ENCODE measurements at places on chromosomes 2 and 18. TPM values are rescaled to one million over a fixed set of nuclear protein-coding genes. Genes with fewer than 3 reads are reported as not detected.

GRCh38 chr2:74935975-74936391 lies 22.5 kb upstream of the POLE4 start:
- DNase-seq, result no peak

Gene COBLL1
- 66.0 TPM for total RNA-seq

DNA sequence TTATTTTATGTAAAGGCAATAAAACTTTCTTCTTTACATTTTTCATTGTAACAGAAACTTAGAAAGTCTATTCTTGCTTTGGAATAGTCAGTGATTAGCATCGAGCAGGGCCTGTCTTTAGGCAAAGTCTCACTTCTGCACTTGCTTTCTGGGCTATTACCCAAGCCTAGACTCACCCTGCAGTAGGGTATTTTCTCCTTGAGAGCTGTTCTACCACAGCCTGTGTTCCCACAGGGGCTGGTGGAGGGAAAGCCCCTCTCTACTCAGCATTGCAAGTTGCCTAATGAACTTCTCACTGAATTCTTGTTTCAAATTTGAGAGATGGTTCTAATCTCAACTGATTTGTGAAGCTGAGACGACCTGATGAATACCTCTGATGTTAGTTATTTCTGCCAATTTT lies 111.7 kb upstream of the KLHL14 start:
- no peak for DNase-seq

Gene STRADB
- 13.6 TPM for total RNA-seq

GRCh38 chr2:197128126-197128525 lies 182.5 kb downstream of the ANKRD44 start:
- no peak for DNase-seq

Gene SERPINB3
- not detected for total RNA-seq

DNA sequence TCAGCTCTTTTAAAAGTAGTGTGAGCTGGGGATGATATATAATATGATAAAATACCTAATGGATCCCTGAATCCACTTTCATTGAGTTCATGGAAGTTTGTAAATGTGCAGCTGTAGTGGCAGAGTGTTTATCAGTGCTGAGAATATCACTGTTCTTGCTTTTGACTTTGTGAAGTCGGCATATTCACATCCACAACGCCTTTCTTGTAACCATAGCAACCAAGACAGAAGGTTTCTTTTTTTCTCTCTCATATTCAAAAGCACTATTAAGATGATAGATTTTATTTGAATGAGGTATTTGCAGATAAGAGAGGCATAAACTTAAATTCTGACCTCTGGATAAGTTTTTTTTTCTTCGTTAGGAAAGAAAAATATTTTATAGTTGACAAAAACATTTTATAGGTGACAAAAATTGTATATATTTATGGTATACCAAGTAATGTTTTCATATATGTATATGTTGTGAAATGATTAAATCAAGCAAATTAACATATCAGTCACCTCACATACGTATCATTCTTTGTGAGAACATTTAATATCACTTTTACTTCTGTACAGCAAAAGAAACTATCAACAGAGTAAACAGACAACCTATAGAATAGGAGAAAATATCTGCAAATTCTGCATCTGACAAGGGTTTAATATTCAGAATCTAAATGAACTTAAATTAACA lies 130.0 kb downstream of the PLCL1 start:
- no peak for DNase-seq

GRCh38 chr2:128777196-128778035 lies 458.7 kb upstream of the HS6ST1 start:
- DNase-seq, result no peak

GRCh38 chr2:134253117-134253704 lies 661 bp upstream of the MGAT5 start:
- no peak for DNase-seq

GRCh38 chr2:138237667-138238384 lies 263.7 kb upstream of the SPOPL start:
- DNase-seq, result no peak

Gene SATB2
- 2.2 TPM for total RNA-seq

- DNase-seq, result no peak
These were observed 65.8 kb downstream of the PSMG2 start for GRCh38 chr18:12768625-12769024.

Gene ALLC
- not detected for total RNA-seq

GRCh38 chr18:45974088-45974536 lies 7.0 kb upstream of the EPG5 start:
- DNase-seq, result no peak

DNA sequence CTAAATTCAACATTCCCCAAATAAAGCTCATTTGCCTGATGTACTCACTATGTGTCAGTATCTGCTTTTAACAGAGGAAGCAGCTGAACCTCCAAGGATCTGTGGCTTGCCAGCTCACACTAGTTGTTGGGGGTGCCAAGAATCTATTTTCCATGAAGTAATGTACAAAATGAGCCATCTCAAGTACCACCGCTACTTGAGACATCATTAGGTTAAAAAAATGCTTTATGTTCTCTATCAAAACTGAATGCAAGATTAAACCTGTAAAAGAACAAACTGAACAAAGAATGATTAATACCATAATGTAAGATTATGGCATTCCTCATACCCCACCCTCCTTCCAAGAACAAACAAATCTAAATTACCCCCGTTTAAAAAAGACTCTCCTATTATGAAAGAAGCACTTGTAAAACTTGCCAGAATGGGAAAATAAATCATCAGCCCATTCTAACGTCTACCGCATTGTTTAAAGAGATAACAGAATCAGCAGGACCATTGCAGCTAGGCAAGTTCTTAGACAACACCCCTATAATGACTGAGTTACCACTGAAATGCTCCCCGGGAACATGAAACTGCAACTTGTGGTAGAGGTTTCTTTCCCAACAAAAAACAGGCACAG lies 471.6 kb downstream of the DLGAP1 start:
- DNase-seq, result no peak

Gene PRSS56
- total RNA-seq, result not detected

GRCh38 chr2:1607971-1608688 lies 136.2 kb downstream of the PXDN start:
- DNase-seq, result no peak

Gene SFTPB
- total RNA-seq, result not detected

GRCh38 chr2:54613794-54614257 lies 109.6 kb upstream of the EML6 start:
- no peak for DNase-seq

GRCh38 chr2:163182764-163183354 lies 344.3 kb upstream of the KCNH7 start:
- DNase-seq, result no peak

DNA sequence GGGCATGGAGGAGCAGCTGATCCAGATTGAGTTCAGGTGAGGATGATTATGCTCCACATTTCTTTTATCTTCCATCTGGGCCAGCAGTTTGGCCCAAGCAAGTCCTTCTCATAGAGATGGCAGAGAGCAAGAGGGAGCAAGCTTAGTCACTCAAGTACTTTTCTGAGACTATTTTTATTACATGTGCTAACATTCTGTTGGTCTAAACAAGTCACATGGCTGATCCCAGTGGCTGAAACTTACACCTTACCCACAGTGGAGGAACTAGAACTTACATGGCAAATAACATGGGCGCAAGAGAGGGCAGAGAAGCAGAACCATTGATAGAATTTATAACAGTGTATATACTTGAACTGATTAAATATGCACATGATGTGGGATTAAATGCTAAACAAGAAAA lies 105.7 kb downstream of the KYNU start:
- no peak for DNase-seq

Gene CCDC150
- 0.33 TPM for total RNA-seq

- DNase-seq, result peak; percentile 88
These were observed 41.9 kb downstream of the C1QL2 start for GRCh38 chr2:119116411-119117295.

DNA sequence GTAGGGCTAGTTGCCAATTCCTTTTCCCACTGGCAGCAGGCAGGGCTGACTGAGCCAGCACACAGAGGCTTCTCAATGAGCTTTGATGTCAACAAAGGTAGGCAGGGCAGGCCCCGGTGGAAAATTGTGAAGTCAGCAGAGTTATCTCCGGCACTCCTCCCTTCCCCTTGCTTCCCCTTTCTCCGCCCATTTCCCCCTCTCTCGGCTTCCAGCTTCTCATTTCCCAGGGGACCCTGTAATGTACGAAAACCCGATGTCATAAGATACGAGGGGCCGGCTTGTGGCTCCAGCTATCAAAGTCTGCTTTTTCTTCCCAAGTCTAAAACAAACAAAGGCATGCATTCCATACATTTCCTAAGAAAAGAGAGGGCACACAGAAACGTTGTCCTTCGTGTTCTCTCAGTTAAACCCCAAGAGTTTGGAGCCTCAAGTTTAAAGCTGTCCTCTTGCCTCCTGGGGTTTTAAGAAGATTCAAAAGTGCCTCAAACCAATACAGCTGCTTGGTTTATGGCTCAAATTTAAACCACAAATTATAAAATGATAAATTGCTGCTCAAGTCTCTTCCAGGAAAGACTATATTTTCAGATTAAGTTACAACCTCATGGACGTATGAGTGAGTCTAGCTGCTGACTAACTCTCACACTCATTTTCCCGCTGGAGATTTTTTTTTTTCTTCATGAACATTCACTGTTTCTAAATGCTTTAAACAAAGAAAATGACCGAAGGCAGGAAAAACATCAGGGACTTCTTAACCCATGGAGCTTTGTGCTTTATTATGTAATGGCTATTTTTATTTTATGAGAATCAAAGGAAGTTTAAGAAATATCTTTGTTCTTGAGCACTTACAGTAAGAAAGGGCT lies 27.2 kb upstream of the EML4 start:
- no peak for DNase-seq

DNA sequence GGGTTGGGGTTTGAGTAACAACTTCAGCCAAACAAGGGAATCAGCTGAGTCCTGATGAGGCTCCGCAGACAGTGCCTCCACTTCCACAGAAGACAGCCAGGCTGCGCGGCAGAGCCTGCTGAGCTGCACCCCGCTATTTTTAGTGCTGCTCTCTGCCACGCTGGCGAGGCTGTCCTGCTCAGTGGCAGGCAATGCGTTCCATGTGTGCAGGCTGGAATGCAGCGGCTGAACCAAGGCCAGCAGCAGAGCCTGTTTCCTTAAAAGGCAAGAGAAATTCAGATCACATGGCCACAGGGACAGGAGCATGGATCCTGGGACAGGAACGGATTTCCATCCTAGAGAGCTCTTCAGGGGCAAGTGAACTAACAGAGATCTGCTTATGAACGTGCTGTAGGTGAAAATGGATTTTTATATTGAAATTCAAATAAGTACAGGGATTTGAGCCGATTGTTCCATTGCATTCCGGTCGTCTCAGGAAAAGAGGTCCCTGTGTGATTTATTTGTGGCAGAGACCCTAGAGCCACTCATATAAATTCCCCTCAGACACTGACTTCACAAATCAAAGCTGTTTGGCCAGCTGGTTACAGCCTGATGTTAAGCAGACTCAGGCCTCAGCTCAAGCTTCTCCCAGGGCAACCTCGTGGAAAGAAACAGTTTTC lies 98.7 kb downstream of the COL6A3 start:
- no peak for DNase-seq

- DNase-seq, result no peak
These were observed 31.8 kb downstream of the ARHGAP15 start for GRCh38 chr2:143160732-143161707.

DNA sequence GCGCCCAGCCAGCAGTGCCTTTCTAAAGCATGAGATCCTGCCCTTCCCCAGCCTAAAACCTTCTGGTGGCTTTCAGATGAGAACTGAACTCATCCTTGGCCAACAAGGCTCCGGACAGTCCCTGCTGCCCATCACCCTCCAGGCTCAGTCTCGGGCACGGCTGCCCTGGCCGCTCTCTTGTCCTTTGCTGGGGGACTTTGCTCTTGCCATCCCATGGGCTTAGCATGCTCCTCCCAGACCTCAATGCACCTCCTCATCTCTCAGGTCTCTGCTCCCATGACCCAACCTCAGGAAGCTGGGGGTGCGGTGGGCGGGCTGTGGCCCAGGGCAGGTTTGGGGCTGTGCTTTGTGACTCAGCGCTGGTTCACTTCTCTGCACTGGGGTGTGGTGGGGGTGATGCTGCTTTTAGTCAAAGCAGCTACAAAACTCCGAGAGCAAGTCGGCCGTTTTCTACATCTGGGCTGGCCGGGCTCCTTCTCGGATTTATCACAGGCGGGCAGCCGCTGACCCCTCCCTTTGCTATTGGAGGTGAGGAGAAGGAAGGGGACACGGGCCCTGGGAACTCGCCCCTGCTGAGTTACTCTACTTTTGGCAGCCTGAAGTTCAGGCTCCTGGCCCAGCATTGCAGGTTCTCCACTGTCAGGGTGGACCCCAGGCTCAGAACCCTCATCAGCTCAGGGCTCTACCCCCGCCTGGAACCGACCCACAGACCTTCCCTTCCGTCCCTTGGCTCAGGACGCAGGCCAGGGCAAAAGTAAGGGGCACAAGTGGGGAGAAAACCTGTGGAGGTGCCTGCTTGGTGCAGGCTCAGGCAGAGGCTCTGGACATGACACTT lies 90.6 kb upstream of the TAF1B start:
- no peak for DNase-seq

All from esophagus muscularis mucosa (tissue), 4 donors.